ENCODE measurements at places on chromosomes 5 and 9.

DNA sequence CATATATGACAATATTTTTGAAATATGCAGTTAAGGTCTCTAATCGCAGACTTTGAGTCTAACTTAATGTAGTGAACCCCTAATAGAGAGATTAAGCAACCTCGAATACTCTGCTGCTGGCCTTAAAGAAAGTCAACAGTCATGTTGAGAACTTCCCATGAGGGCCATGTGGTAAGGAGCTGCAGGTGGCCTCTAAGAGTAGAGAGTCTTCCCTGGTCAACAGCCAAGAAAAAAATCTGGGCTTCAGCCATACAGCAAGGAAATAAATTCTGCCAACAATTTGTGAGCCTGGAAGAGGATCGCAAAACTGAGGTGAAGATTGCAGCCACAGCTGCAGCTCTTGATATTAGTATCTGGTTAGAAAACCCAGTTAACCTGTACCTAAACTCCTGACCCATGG, 935.2 kb upstream of the TYRP1 start:
- no peak for DNase-seq

DNA sequence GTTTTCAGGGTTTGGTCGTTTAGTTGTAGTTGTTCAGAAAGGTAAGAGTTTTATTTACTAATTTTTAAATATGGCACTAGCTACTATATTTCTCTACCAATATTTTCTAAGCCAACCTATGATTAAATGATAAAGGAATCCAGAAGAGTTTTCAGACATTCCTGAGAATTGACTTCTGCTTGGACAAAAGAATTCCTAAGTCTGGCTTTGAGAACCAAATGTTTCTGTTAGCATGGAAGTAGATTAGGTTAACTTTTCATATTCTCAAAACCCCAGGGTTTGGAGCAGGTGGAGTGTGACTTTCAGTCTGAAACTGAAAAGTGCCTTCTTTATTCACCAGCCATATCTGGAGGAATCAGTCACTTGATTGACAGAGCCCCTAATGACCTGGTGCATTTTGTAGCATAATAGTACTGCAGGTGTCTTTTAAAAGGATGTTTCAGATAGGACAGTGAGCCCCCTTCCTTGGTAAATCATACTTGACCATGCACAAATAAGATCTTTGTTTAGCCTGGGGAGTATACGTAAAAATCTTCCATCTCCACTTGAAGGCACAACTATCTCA, 457.0 kb upstream of the ZNF462 start:
- no peak for DNase-seq

DNA sequence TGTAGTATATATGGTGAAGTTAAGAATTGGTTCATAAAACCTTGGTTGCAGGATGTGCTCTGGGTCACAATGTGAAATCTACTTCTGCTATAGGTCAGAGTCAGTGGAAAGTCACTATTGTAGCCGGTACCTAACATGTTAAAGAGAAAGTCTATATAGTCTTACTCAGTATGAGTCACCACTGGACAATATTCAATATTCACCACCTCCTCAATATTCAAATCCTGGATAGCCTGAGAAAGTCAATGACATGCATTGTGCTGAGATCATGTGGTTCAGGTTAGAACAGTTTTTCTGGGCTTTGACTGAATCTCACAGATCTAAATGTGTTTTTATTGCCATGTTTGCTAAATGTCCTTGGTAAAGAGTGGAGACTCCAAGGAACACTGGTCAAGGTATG, 108.8 kb downstream of the HMHB1 start:
- no peak for DNase-seq

- DNase-seq: no peak
Observed at GRCh38 chr9:7300484-7300883, 499.1 kb downstream of the DMAC1 start.

DNA sequence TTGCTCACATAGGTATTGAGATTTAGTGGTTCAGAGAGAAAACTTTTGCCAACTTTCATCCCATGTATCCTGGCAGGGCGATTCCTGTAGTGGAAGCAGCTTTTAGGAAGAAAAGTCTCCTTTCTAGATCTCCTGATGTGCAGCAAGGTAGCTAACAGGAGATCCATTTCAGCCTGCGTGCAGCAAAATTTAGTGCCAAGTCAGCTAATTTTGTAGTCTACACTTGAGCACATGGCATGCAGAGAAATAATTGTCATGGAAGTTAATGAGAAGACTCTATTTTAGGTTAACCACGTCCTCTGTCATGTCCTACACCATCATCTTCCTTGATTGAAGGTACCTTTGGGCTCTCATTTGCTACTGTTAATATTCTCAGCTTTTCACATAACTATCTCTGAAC, 165.8 kb downstream of the PTPRD start:
- DNase-seq: no peak

- DNase-seq: no peak
Observed at GRCh38 chr9:95325221-95325620, 7.7 kb upstream of the FANCC start.

DNA sequence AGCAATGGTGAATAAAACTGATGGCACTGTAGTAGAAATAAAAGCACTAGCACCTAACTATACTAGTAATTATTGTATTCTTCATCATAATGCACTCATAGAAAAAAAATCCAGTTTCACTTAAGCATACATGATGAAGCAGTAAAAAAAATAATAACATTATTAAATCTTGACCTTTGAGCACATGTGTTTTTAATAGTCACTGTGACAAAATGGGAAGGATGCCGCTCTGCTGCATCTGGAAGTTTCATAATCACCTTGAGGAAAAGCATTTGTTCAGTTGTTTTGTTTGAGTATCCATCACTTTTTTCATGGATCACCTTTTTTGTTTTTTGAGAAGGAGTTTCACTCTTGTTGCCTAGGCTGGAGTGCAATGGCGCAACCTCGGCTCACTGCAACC, 13.2 kb downstream of the OR2K2 start:
- DNase-seq: no peak

- no peak for DNase-seq
Observed at GRCh38 chr9:107226421-107226820, 56.7 kb upstream of the RAD23B start.

- no peak for DNase-seq
Observed at GRCh38 chr5:151700820-151701219, 14.1 kb upstream of the SPARC start.

DNA sequence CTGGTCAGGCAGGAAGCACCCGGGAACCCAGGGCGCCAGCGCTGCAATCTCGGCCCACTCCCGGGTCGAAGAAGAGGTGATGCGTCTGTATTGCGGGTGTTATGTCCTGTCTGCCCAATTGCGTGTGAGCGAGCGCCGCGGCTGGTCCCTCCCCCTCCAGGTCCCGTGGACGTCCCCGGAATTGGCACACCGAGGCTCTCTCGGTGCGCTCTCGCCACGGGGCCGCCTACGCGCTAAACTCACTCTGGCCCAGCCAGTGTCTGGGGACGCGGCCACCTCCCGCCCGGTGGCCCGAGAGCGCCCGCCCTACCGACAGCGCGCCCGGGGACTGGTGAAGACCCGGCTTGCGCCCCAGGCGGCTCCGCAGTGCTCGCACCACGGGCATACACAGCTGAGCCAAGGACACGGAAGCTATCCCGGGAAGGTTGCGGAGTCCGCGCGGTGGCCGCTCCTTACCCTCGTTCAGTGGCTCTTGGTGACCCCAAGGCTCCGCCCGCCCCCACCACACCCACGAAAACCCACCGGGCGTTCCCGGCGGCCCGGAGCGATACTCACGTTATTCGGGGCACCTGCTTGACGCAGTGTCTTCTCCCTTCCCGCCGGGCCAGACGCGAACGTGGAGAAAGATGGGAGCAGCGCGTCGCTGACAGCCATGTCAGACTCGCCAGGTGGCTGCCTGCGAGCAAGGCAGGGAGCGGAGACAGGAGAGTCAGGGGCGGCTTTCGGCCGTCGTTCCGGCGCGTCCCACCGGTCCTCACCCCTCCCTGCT, 1.0 kb downstream of the KLF4 start:
- no peak for DNase-seq

DNA sequence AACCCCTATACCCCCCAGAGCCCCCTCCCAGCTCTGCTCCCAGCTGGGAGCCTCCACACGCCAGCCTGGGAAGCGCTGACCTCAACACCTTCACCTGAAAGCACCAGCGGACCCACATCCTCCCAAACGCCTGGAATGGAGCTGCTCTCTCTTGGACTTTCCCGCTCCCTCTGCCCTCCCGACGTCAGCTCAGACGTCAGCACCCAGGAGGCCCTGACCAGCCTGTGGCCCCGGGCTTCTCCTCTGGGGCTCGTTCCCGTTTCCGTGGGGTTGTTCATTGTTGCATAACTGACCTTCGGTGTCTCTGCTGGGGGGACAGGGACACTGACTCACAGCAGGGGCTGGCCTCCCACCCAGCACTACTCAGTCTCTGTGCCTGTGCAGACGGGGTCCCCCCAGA, 35.0 kb upstream of the SLC6A3 start:
- no peak for DNase-seq

GRCh38 chr9:131657940-131658339, 81.9 kb downstream of the RAPGEF1 start:
- DNase-seq: no peak

DNA sequence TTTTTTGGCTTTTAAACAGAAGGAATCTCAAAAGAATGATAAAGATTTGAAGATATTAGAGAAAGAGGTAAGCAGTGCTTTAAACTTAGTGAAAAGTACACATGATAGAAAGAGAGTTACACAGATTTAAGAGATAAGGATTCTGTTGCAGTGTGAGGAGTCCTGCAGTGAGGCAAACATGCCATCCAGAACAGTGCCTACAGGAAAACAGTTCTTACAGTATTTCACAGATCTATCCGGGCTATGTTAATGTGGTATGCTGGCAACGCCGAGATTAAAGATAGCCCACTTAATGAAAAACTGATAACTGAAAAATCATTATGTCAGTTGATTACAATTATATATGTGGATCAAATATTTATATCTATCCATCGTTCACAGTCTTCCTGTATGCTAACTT, 7.2 kb downstream of the HMMR start:
- DNase-seq: no peak

- DNase-seq: no peak
Observed at GRCh38 chr5:132375957-132376356, 6.4 kb downstream of the SLC22A5 start.

DNA sequence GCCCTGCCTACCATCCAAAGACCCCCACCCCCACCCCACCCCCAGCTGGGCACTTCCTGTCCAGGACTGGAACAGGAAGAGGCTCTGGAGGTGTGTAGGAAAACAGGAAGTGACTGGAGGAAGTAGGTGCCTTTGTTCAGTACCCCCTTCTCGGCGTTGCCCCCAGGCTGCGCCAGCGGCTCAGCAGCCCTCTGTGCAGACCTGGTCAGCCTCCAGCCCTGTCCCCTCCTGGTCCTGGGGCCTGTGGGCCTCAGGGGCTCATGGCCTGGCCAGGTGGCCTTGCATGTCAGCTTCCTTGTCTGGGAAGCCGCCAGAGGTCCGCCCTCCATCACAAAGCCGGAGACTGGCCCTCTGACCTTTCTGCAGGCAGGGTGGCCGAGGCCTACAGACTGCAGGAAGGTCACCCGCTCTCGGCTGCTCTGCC, 26.0 kb downstream of the FLT4 start:
- no peak for DNase-seq

- DNase-seq: no peak
Observed at GRCh38 chr5:73022471-73023169, 66.8 kb downstream of the FCHO2 start.

DNA sequence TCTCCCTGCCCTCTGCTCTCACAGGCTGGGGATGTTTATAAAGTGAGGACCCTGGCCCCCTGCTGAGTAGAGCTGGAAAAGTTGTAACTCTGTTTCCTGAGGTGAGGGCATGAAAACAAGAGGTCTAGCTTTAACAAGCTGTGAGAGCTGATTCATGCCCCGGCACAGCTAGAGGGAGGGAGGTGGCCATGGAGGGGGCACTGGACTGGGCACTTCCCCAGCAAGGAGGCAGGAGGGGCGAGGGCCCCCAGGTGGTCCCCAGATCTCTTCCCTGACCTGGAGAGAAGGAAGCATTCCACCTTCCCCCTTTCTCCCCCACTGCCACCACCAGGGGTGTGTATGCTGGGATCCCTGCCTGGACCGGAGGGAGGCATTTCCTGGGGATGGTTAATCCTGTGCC, at the start of gene MSMP:
Gene MSMP, minus strand, starts transcription at position 13 of the 400 bp plus-strand sequence. CDS start 147 bp downstream, outside the sequence.
- DNase-seq: no peak

DNA sequence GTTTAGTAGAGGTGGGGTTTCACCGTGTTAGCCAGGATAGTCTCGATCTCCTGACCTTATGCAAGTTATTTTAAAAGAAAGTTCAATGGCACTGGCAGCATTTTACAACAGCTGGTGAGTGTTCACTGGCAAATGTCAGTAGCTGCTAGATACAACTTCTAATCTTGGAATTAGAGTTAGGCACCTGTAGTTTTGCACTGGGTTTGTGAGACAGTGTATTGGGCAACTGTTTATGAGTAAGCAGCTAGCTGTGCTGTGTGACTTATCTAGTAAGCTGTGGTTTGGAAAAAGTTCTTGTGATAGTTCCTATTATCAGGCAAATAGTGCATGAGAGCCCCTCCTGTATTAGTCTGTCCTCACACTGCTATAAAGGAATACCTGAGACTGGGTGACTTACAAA, 61.5 kb downstream of the UBE2QL1 start:
- no peak for DNase-seq

- no peak for DNase-seq
Observed at GRCh38 chr9:76878933-76879332, 27.0 kb downstream of the PRUNE2 start.

DNA sequence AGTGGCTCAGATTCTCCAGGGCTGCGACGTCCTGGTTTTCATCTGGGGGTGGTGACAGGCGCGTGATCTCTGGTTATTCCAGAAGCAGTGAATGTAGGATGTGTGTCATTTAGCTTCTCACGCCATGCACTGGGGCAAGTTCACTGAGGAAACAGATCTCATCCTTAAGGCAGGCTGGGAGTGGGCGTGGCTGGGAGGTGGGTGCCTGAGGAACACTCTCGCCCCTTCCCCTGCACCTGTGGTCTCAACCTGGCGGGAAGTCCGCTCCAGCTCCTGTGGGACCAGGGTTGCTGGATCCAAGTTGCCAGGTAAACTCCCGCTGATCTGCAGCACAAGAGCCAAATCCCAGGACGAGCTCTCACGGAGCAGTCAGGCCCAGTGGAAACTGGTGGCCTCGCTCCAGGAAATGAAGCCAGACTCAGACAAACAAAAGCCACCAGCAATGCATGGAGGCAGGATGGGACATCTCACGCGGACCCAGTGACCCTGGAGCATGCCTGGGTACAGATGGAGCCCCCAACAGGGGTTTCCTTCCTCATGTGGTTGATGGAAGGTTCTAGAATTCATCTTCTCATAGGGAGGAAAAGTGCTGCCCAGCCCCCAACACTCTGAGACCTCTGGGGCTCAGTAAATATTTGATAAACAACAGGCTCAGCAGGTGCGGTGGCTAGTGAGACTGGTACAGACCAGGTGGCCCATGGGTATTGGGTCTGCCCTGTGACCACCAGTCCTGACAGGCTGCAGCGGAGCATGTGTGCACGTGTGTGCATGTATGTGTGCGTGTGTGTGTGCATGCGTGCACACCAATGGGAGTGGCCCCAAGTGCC, 16.3 kb upstream of the SLC12A7 start:
- DNase-seq: no peak

DNA sequence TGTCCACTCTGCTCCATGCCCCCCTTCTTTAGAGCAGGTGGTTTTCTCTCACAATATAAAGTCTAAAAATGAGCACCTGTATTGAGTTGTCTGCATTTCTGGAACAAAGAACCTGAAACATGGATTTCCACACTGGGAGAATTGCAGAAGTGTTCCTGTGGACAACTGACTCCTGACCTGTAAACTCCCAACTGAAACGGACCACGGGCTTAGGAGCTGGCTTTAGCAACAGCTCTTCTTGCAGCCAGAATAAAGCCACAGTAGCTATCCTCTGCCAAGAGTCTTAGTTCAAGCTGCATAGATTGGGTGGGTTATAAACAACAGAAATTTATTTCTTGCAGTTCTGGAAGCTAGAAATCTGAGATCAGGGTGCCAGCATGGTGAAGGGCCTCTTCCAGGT, 194.7 kb downstream of the DTWD2 start:
- DNase-seq: no peak

GRCh38 chr9:16453390-16453789, 417.1 kb downstream of the BNC2 start:
- no peak for DNase-seq
